ENCODE measurements at places on chromosomes 7 and 10.
A peak's percentile ranks its signal among the peaks of the same experiment; 100 is the strongest.

GRCh38 chr7:85529831-85530230 is 343.0 kb upstream of the SEMA3D start:
- no peak for DNase-seq

DNA sequence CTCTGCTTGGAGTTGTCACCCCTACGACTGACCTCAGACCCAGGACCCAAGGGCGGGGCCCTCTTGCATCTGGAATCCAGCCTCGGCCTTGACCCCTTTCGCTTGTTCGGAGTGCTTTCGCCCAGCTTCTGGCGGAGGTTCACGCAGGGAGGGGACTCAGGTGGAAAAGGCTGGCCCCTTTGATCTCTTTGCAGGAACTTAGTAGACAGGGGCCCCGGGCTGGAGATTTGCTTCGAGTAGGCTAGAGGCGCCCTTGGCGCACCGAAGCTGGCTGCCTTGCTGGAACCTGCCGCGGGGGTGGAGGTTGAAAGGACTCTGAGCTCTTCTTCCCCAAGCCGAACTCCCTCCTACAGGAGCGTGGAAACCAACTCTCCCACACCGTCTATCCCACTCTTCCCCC is 255.1 kb downstream of the OTUD1 start:
- DNase-seq = no peak

DNA sequence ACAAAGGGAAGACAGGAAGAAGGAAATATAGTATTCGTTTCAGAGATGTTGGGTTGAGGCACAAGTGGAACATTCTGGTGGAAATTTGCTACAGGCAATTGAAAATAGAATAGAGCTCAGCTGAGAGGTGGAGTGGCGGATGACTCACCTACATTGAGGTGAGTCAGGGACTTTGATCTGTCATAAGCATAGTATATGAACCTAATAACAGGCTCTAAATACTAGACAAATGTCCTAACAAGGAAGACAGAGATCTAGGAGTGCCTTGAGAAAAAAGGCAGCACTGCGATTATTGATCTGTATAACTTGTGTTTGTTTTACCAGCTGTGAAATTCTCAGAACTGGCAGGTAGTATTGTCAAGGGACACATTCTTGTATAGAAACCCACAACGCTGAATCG is 907 bp upstream of the IFRD1 start:
- DNase-seq = peak; percentile 24

DNA sequence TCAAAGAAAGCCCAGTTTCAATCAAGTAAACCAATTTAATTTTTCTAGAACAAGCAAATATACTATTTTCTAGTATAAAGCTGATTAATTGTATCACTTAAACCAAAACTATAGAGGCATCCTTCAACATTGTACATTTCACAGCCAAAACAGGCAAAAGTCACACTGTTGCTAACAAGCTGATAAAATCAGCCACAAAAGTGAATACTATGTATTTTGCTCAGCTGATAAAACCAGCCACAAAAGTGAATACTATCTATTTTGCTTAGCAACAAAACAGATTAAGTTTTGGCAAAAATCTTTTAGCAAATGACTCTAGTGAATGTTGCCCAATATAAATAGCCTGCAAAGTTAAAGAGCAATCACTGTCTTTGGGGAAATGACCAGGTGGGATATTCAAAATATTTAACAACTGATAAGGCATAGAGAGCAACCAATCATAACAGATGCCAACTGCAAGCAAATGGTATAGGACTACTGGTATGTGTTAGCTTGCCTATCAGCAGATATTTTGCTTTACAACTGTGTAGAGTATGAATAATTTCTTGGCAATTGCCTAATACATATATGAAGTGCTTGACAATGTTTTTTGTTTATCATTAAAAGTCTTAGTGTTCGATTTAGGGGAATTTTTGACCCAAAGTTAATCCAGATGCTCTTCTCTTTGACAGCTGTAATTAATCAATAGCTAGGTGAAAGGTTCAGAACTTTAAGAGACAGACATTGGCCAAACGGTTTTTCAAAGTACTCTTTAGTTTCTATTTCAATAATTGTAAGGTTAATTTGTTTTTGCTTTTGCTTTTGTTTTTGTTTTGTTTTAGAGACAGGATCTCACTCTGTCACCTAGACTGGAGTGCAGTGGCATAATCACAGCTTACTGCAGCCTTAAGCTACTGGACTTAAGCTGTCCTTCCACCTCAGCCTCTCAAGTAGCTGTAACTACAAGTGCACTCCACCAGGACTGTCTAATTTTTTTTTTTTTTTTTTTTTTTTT is 44.4 kb upstream of the SP4 start:
- no peak for DNase-seq

- no peak for DNase-seq
Observed at GRCh38 chr10:130456616-130457015, 320.4 kb downstream of the GLRX3 start.

All from A549 (cell line).